ENCODE measurements at places on chromosomes 3 and 15. TPM values are rescaled to one million over a fixed set of nuclear protein-coding genes. Genes with fewer than 3 reads are reported as not detected.
A peak's percentile ranks its signal among the peaks of the same experiment; 100 is the strongest.

DNA sequence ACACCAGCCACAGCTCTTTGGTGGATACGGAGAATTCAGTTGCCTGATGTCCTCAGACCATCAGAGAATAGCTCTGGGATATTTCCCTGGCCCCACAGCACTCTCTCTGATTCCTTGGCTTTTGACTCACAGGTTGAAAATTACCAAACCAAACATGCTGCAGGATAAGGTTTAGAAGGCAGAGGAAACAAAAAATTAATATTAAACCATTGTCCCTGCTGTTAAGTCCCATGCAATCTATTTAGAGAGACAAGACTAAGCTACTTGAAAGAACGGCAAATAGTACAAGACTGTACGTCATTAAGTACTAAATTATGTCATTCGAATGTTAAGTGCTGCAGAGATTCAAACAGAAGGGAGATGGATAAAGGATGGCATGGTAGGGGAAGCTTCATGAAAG is 501.4 kb downstream of the MECOM start:
- DNase-seq: no peak

- no peak for DNase-seq
These were observed 230.8 kb upstream of the TBC1D5 start for GRCh38 chr3:17972959-17973906.

DNA sequence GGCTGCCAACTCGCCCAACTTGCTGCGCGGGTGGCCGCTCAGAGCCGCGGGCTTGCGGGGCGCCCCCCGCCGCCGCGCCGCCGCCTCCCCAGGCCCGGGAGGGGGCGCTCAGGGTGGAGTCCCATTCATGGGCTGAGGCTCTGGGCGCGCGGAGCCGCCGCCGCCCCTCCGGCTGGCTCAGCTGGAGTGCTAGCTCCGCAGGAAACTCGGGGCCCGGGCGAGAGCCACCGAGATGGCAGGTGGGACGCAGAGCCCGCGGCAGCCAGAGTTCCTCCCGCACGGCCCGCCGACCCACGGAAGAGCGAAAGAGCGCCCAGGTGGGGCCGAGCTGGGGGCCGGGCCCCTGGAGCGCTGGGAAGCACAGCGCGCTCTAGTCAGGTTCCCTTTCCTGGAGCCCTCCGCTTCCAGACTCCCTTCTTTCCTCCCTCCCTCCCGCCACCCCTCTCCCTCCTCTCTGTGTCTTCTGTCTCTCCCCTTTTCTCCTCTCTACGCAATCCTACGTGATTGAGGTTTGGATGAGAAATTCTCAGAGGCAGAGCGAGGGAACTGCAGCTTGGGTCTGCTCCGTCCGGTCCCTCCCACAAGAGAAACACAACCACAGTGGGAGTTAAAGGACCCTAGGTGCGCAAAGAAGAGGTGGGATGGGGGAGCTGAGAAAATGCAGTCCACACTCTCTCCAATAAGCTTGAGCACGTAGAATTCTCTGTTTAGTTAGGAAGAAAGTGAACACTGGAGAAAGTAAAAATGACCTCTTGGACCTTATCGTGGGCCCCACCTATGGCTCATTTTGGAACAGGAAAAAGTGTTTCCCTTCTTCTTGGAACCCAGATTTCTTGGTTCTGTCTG is 317.3 kb downstream of the FGF12 start:
- DNase-seq: peak; percentile 72

DNA sequence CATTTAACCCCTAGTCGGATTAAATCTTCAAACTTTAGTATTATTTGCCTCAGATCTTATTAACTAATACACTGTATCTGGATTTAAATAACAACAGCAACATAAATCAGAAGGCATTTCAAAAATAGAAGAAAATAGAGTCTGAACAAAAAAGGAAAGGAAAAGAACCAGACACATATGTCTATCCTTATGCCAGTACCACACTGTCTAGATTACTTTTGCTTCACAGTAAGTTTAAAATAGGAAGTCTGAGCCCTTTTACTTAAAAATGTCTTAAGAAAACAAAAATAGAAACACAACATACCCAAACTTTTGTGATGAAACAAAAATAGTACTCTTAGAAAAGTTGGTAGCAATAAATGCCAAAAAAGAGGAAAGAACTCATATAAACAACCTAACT is 1615.8 kb downstream of the SI start:
- no peak for DNase-seq

DNA sequence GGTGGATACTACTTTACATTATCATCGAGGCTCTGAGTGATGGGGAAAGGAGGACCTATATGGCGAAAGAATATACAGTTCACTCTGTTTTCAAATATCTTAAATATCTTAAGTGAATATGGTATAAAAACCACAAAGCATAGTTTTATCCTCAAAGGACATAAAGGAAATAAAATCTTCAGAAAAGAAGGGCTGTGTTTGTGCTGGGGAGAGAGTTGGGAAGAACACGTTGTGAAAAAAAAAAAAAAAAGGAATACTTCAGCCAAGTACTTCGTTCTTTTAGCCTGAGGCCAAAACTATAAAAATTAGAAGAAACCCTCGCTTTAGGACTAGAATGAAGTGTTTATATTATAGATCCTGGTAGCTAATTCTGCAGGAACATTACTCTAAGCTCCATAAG is 10.2 kb upstream of the TMEM212 start:
- no peak for DNase-seq

DNA sequence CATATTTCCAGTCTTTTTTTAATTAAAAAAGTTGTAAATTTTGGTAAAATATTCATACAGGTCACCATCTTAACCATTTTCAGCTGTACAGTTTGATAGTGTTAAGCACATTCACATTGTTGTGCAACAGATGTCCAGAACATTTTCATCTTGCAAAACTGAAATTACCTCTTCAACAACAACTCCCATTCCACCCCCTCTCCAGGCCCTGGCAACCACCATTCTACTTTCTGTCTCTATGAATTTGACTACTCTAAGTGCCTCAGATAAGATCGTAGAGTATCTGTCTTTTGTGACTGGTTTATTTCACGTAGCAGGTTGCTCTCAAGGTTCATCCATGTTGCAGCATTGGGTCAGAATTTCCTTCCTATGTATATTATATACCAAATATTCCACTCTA is 76.0 kb downstream of the SLCO3A1 start:
- DNase-seq: no peak

DNA sequence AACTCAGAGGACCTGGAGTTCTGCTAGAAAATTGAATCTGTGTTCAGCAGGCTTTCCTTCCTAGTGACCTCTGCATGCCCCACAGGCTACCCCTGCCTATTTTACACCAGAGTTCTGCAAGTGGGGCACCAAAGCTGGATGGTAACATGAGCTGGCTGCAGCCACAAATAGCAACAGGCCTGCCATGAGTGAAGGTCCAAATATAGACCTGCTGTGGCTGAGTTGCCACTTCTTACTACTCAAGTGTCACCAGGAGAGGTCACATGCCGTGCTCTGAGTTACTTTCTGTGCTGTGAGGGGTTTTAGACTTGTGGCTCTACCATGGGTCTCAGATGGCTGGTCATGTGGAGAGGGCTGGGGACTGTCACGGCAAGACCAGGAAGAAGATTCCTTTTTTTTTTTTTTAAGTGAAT is at the start of gene FSD2:
Gene FSD2 (minus strand): TSS at position 76 of the 413 bp plus-strand sequence. CDS start 18,679 bp downstream, outside the sequence.
- DNase-seq: no peak

DNA sequence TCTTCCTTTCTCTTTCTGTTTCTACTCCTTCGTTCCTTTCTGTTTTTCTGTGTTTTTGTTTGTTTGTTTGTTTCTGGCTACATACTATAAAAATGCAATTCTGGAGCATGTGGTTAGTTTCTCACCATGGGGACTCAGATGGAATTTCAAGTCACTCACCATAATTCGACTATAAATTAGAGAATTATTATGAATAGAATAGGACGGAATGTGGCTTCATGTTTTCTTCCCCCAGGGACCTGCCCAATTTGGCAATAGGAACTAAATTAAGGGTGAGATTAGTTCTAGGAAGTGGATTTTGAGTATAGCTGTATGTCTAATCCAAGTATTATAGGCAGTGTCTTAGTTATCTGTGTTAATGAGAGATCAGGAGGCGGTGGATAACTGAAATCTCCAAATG is 96.9 kb downstream of the THSD4 start:
- no peak for DNase-seq

- DNase-seq: no peak
These were observed 36.2 kb upstream of the FNDC3B start for GRCh38 chr3:172003146-172003545.

- peak; percentile 33 for DNase-seq
These were observed 38.1 kb downstream of the TRAK1 start for GRCh38 chr3:42129014-42129953.

- DNase-seq: no peak
These were observed 101.4 kb downstream of the KLHL25 start for GRCh38 chr15:85693277-85693676.

DNA sequence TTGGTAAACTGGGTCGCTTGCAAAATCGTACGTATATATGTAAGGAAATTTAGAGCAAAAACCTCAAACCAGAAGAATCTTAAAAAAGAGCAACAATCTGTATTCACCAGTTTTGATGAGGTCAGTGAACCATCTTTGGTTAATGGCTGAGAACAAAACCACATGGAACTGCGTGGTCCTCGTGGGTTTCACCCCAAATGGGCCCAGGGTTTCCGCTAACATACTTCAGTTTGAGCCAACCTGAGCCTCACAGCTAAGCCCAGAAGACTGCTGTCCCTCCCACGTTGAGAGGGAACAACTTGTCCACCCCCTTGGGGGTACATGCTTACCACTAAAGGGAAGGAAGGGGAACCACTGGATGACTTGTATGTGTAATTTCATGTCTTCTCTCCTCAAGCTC is 204.6 kb downstream of the CACNA2D3 start:
- DNase-seq: no peak

GRCh38 chr3:19645093-19645492 is 288.9 kb downstream of the EFHB start:
- DNase-seq: no peak

DNA sequence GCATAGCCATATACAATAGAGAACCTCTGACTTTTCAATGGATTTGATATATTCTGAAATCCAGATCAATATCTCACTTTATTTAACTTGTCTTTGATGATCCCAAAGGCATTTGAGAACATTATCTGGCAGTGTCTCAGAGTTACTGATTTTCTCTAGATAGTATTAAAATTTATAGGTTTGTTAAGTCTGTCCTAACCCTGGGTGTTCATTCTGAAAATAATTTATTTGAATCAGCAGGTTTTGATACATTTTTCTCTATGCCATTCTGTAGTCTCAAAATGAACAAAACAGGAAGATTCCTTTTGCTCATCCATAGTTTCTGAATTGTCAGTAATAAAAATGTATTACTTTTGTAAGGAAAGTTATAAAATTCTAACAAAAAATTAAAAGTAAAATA is 14.3 kb downstream of the CCR8 start:
- no peak for DNase-seq

- DNase-seq: no peak
These were observed 153.6 kb downstream of the AKAP13 start for GRCh38 chr15:85534031-85534430.

DNA sequence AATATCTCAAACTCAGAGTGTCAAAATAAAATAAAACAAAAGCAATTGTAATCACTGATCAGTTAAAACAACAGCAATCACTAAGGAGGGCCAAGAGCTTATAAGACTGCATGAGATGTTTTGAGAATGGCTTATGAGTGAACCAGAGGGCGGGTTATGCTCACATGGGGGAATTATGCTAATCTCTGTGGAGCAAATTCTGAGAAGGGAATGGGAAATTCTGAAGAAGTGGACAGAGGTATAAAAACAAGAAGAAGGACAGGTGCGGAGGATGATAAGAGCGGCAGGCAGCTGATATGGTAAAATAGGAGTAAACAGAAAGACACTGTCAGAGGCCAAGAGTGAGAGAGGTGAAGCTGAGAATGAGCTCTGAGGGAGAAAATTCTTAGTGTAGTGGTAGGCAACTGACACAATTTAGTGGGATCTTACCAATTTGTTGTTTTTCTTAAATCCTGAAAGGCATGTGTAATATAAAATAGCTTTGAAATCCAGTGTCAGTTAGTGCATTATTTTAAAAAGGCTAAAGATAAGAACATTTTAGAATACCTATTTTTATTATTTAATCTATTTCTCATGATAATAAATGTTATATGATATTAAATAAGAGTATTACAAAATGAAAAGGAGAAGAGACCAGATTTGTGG is 133.8 kb downstream of the SPATA16 start:
- DNase-seq: no peak

- no peak for DNase-seq
These were observed 1121.4 kb upstream of the ALCAM start for GRCh38 chr3:104245261-104245660.

DNA sequence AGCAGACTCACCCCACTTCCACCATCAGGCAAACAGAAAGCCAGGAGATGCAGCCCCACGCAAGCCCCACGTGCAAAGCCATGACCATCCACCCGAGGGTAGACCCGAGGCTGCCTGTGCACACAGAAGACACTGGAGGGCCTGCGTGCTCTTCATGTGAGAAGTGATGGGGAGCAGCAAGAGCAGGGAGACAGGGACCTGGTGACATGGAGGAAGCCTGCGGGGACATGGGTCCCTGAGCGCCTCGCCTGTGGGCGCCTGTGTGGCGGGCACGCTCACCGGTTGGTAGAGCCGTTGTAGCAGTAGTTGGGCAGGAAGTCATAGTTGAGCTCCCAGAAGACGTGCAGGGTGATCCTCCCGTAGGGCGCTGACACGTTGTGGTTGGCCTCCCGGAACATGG is 65.0 kb downstream of the NIPA2 start:
- DNase-seq: no peak

DNA sequence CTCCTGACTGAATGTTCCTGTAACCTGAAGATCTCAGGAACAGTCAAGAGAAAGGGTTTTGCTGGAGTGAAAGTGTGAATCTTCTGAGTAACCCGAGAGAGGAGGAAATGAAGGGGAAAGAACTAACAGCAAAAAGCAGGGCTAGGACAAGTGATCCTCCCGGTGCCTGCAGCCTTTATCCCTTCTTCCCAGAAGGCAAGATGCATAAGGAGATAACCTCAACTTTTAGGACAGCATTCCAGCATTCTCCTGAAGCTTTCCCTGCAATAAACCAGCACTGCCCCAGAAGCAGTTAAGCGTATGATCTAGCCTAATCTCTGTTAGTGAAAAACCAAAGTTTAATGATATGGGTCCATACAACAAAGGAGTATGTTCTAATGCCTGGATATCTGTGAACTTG is 298.8 kb downstream of the MEX3B start:
- DNase-seq: no peak

LCTL gene
- polyA plus RNA-seq: 3.2 TPM

IL12A gene
- 1.3 TPM for polyA plus RNA-seq

COPS2 gene
- 38.7 TPM for polyA plus RNA-seq

VIPR1 gene
- polyA plus RNA-seq: 6.3 TPM

GOLGA6A gene
- polyA plus RNA-seq: 0.57 TPM

PLS1 gene
- polyA plus RNA-seq: 18.0 TPM

ZMYND10 gene
- polyA plus RNA-seq: 0.24 TPM

GOLGA6B gene
- not detected for polyA plus RNA-seq

TF gene
- polyA plus RNA-seq: 0.03 TPM

PPP1R14D gene
- not detected for polyA plus RNA-seq

DCLK3 gene
- 0.40 TPM for polyA plus RNA-seq

GPR176 gene
- 60.0 TPM for polyA plus RNA-seq

RTP4 gene
- polyA plus RNA-seq: not detected

FBXW12 gene
- polyA plus RNA-seq: 0.21 TPM
